Renal cortex interstitium (tissue), 15 donors: ENCODE measurements at places on chromosomes 3 and 15.
A peak's percentile ranks its signal among the peaks of the same experiment; 100 is the strongest.

DNA sequence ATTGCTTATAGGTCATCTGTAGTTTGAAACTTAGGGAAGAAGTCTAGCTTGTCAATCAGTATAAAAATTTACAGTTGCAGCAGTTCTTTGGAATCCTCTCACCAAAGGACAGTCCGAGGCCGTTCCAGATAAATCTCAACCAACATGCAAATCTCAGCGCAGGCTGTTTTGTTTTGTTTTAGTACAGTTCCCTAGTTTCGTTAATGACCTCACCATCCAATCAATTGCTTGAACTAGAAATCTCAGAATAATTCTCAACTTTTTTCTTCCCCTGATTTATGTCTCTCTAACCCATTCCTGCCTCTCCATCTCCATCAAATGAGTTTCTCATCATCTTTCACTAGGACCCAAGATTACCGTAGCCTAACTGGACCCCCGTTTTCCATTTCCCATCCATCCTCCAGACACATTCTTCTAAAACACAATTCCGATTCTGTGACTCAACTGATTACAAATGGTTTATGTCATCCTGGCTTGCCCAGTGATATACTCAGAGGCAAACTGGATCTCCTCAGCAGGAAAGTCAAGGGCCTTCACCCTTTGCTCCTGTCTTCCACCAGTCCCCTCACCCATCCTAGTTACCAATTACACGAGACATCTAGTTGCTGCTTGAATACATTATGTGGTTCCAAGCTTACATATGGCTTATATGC lies 1.3 kb downstream of the SMCO1 start:
- DNase-seq = no peak

DNA sequence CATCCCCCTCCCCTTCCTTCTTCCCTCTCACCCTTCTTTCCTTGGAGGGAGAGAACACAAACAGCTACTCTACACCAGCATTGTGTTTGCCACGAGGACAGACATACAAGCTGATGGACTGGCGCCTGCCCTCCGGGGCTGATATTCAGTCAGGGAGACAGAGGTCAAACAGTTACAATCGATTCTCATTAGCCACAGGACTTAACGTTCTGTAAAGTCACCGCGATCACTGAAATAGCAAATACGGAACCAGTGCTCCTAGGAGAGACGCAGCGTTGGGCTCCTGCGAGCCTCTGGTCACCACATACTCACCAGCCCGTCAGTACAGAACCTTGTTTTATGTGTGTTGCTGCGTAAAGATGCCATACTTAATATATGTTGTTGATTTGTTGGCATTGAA lies 108.8 kb downstream of the LRRK1 start:
- no peak for DNase-seq

DNA sequence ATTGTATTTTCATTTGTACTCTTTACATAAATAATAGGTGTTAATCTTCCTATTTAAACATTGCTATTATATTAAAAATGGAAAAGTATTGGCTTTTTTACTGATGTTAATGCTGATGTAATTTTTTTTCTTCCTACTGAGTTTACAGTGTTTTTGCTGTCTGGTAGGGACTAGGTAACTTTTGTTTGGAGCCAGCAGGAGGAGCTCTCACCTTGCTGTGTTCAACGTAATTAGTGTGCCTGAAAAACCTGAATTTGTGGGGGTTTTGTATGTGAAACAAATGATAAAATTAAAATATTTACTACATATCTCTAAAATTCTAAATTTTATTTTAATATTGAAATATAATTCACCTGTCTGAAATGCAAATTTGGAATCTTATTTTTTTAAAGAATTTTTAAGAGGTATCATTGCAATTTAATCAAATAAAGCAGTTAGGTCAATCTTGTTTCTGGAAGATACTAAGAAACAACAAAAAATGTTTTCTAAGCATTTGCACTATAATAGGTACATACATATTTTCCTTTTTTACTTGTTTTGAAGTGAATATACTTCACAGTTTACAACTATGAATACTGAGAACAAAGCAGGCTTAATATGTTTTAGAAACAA lies 48.8 kb downstream of the EPHA6 start:
- peak; percentile 25 for DNase-seq

DNA sequence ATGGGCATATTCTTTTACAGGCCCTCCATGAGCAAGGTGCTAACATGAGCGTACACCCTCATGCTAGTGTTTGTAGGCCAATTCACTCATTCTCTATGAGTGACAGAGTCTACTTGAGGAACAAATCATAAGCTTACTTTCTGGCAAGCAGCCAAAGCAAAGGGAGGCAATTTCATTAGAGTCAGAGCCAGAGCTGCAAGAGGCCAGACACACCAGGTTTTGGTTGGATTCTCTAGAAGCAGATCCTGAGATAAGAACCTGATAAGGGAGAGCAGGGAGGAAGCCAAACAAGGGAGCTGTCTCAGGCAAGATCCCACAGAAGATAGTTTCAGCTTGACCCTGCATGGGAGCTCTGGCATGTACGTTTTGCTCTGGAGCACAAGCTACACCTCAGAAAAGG lies 214.1 kb upstream of the CTNNB1 start:
- DNase-seq = no peak

DNA sequence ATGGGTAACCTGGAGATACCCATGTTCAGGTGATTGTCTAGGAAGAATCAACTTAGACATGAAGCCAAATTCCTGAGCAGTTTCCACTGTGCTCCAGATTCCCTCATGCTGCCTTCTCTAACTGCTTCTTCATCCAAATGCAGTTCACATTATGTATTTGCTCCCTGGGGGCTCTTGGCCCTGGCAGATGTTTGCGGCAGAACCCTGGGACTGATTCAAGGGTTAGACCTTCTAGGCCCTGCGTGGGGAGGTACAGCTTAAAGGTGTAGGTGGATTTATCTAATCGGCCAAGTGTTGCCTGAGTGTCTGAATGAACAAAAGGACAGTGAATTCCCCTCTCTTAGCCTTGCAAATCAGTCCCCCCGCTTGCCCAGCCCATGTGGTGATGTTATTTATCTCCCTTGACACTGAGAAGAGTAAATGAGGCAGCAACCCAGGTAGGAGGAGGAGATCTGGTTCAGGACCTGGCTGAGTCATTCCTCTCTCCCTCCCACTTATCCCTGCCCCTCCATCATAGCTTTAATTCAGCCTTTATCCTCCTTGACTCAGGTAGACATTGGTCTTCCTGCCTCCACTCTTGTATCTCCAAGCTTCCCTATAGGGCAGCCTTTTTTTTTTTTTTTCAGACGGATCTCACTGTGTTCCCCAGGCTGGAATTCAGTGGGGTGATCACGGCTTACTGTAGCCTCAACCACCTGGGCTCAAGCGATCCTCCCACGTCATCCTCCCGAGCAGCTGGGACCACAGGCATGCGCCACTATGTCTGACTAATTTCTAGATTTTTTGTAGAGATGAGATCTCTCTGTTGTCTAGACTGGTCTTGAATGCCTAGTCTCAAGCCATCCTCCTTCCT lies 54.8 kb downstream of the MAGEF1 start:
- DNase-seq = no peak
